ENCODE measurements at places on chromosomes 7 and 10. TPM values are rescaled to one million over a fixed set of nuclear protein-coding genes. Genes with fewer than 3 reads are reported as not detected.

SLC26A4 gene
- total RNA-seq = 0.44 TPM

PNLIPRP2 gene
- not detected for total RNA-seq

CFAP46 gene
- total RNA-seq = 0.87 TPM

ATP5MK gene
- total RNA-seq = 196 TPM

GJD4 gene
- total RNA-seq = not detected

EBF3 gene
- total RNA-seq = 0.12 TPM

RHEB gene
- 72.6 TPM for total RNA-seq

HABP2 gene
- total RNA-seq = not detected

FOXP2 gene
- 6.6 TPM for total RNA-seq

IL2RA gene
- not detected for total RNA-seq

VAX1 gene
- total RNA-seq = not detected

ASAH2 gene
- total RNA-seq = 0.77 TPM

CDHR3 gene
- total RNA-seq = 4.0 TPM

Data from uterine smooth muscle cell (primary cell).